Stomach (tissue), 19 donors: ENCODE measurements at places on chromosomes 2 and 18.

DNA sequence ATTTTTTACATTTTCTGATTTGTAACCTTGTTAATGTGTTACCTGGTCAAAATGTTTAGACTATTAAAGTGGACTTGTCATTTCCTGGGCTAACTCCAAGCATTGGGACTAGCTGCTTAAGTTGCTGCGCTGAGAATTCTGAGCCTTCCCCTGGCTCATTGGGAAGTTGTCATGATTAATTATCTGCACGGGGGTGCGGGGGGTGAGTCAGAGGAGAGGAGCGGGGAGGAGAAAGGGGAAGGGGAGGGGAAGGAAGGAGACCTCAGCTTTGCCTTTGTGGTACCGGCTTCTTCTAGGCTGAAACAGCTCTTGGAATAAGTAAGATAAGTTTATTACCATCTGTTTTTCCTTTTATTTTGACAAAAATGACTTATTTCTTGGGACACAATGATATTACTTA is 52.9 kb upstream of the APCDD1 start:
- no peaks in the 10 kb centered on the region for H3K27me3 ChIP-seq
- H3K27ac ChIP-seq = no peak overlapping the region
- no peak overlapping the region for H3K4me3 ChIP-seq
- H3K4me1 ChIP-seq = no peaks in the 10 kb centered on the region

- H3K27ac ChIP-seq = no peak overlapping the region
- no peaks in the 10 kb centered on the region for H3K36me3 ChIP-seq
- peaks cover 8% of the 10 kb centered on the region for H3K27me3 ChIP-seq
Measured at GRCh38 chr2:74694281-74694680, 40.2 kb downstream of the SEMA4F start.

GRCh38 chr18:2984703-2985261 is 28.2 kb downstream of the LPIN2 start:
- no peaks in the 10 kb centered on the region for H3K27me3 ChIP-seq
- H3K36me3 ChIP-seq = no peaks in the 10 kb centered on the region
- H3K4me3 ChIP-seq = no peak overlapping the region
- peaks cover 62% of the 10 kb centered on the region for H3K4me1 ChIP-seq
- peak overlapping the region; percentile 86 for H3K27ac ChIP-seq

- H3K27me3 ChIP-seq = no peaks in the 10 kb centered on the region
- H3K36me3 ChIP-seq = peaks cover 49% of the 10 kb centered on the region
- DNase-seq = no peak
- H3K4me3 ChIP-seq = no peak overlapping the region
- H3K4me1 ChIP-seq = no peaks in the 10 kb centered on the region
- no peak overlapping the region for H3K27ac ChIP-seq
Measured at GRCh38 chr2:216425008-216425787, 12.9 kb downstream of the SMARCAL1 start.

DNA sequence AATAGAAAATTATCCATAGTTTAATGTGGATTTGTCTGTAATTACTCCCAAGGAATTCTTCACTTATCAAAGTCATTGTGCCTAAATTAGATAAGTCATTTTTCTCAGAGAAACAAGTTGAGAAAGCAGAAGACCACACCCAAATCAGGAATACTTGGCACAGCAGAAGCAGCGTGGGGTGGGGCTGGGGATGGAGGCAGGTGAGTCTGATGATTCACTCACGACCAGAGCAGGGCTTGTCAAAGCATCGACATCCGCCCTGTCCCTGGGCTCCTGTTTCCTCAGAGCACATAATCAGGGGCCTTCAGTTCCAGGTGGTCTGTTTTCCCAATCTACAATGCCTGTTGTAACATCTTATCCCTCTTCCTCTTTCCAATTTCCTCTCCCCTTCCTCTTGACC is 31.5 kb upstream of the COLEC12 start:
- no peaks in the 10 kb centered on the region for H3K27me3 ChIP-seq
- no peaks in the 10 kb centered on the region for H3K36me3 ChIP-seq
- DNase-seq = peak; percentile 14
- no peak overlapping the region for H3K4me3 ChIP-seq
- no peak overlapping the region for H3K27ac ChIP-seq

DNA sequence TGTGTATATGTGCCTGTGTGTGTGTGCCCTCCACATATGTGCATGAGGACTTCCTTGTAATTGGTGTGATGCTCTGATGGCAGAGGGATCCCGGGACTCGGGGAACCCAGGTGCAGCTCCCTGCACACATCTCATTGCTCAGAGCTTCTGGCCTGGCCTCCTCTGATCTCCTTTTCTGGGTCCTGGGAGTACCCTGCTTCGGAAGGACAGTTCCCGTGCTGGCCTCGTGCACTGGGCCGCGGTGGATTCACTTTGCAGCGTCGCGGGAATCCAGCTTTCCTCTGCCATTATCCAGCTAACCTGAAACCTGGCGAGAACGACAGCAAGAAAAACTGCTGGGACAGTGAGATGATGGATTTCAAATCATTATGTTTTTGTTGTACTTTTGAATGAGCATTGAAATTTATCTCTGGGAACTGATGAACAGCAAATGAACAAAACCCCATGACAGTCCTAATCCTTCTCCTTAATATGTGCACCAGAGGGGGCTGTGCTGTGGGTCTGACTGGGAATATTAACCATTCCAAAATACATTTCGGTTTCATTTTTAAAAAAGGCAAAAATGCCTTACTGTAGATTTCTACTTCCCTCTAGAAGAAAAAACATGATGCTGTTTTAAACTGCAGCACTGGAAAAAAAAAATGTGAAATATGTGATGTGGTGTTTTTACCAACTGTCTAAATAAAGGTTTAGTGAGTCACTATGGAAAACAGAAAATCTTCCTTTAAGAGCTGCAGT is 78.2 kb downstream of the PTGR3 start:
- no peak overlapping the region for H3K4me3 ChIP-seq
- H3K36me3 ChIP-seq = no peaks in the 10 kb centered on the region
- no peak overlapping the region for H3K27ac ChIP-seq
- H3K4me1 ChIP-seq = peaks cover 12% of the 10 kb centered on the region
- DNase-seq = no peak

DNA sequence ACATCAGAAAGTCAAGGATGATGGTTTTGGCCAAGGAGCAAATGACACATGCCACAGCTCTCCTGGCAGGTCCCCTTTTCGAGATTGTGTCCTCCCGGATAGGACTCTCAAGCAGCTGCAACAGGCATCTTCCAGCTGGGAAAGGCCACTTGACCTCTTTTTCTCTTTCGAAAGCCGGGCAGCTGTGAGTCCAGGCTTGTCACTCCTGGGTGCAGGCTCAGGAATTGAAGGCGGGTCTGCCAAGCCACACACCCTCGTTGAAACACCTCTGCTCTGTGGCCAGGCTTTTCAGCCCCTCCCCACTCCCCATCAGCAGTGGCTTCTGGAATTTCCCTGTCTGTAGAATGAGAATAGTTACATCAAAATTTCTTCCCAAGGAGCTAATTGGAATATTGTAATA is 98.0 kb downstream of the CCDC138 start:
- H3K27me3 ChIP-seq = no peaks in the 10 kb centered on the region
- H3K27ac ChIP-seq = no peak overlapping the region
- H3K4me3 ChIP-seq = no peak overlapping the region
- H3K36me3 ChIP-seq = no peaks in the 10 kb centered on the region
- no peaks in the 10 kb centered on the region for H3K4me1 ChIP-seq
- DNase-seq = no peak

DNA sequence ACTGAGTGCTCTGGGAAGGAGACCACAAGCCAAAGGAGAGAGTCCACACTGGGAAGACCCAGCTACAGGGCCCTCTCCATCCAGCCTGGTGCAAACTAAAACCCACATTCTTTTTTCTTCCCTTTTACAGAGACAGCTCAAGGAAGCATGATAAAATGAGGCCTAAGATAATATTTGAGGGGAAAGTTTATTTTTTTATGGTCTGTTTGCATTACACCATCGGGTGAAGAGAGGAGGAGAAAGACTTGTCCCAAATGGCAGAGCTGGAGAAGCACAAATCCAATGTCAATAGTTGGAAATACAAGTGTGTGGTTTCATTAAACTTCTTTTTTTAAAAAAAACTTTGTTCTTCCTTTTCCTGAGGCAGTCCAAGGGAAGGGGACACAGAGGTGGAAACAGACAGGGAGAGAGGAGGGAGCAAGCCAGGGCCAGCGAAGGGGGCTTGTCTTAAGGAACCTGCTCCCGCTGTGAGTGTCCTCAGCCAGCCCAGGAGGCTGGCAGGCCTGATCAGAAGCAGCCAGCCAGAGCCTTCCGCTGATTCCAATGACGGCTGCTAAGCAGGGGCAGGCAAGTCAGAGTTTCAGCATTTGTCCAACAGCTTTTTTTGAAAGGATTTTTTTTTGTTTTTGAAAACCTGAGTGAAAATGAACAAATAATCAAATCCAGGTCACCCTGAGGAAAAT is 203.8 kb upstream of the SIX2 start:
- no peaks in the 10 kb centered on the region for H3K36me3 ChIP-seq
- H3K27me3 ChIP-seq = no peaks in the 10 kb centered on the region
- H3K4me3 ChIP-seq = no peak overlapping the region
